ENCODE measurements at places on chromosomes 12 and 14. TPM values are rescaled to one million over a fixed set of nuclear protein-coding genes. Genes with fewer than 3 reads are reported as not detected.

DNA sequence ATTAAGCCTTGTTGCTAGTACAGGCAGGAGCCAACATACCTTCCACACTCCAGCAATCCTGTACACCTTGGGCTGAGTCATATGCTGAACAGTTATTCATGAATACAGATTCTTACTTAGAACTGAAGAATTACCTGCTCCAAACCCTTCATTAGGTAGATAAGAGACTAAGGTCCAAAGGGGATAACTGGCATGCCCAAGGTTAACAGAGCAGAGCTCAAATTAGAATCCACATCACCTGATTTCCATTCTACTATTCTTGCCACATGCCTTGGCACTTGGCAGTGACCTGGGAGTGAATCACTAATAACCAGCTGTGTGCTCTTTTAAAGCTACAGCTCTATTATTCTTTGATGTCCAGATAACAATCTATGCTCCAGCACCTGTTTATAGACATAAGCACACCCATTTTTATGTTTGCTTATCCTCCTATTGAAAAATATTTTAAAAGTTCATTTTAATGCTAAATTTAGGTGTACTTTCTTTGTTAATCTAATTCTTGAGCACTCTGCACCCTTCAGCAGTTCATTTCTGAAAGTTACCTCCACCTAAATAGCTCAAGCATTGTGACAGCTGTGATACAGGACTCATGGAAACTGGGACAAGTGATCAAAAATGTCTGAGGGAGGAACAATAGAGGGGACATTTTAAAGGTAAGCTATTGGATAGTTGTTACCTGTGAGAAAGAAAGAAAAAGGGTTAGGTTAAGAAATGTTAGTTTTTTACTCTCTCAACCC lies 19.4 kb downstream of the LPCAT3 start:
- no peak overlapping the region for H3K4me3 ChIP-seq
- no peak for DNase-seq
- no peak overlapping the region for H3K27ac ChIP-seq
- H3K4me1 ChIP-seq, result peaks cover 18% of the 10 kb centered on the region
- no peaks in the 10 kb centered on the region for H3K27me3 ChIP-seq
- H3K36me3 ChIP-seq, result peaks cover 8% of the 10 kb centered on the region

DNA sequence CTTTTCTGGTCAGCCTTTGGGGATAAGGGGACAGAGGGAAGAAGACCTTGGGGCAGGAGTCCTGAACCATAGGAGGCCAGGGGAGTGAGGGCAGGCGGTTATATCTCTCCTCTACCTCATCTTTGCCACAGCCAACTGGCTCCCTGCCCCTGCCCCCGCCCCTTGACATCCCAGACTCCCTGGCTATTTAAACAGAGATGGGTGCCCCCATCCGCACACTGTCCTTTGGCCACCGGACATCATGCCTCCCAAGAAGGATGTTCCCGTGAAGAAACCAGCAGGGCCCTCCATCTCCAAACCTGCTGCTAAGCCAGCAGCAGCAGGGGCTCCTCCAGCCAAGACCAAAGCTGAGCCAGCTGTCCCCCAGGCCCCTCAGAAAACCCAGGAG lies 1.3 kb downstream of the MYL6B start:
- no peaks in the 10 kb centered on the region for H3K27me3 ChIP-seq
- H3K4me1 ChIP-seq, result peaks cover 38% of the 10 kb centered on the region
- no peak overlapping the region for H3K27ac ChIP-seq
- no peak for DNase-seq

DNA sequence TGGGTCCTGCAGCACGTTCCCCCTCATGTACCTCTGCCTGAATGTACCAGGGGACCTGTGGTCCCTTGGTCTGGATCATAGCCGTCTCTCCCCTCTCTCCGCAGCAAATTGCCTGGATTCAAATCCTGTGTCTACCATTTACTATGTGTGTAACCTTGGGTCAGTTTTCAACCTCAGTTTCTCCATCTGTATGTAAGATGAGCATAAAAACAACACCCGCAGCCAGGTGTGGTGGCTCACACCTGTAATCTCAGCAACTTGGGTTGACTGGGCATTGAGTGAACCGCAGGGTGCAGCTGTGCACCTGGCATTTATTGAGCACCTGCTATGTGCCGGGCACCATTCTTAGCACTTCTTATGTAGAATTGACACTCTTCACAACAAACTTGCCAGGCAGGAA lies 14.1 kb downstream of the CYP46A1 start:
- no peak overlapping the region for H3K4me3 ChIP-seq
- no peaks in the 10 kb centered on the region for H3K36me3 ChIP-seq
- H3K4me1 ChIP-seq, result no peaks in the 10 kb centered on the region
- no peak overlapping the region for H3K27ac ChIP-seq
- DNase-seq, result no peak
- H3K27me3 ChIP-seq, result no peaks in the 10 kb centered on the region

DNA sequence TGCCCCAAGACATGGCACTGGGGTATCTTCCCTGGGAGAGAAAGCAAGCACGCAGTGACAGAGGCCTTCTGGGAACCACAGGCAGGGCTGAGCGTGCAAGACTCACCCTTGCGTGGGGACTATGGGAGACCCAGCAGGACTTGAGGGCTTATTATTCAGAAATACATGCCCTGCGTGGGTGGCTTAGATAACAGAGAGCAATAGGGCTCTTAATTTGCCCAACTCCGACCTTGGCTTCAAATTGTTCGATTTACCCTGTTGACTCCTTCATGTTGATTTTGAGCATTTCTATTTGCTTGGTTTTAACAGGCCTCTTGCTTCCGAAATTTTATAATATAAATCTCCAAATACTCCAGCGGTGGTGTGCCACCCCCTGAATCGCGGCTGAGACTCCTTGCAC lies 5.1 kb upstream of the SERPINA1 start:
- no peak overlapping the region for H3K4me3 ChIP-seq
- H3K27ac ChIP-seq, result no peak overlapping the region
- H3K36me3 ChIP-seq, result no peaks in the 10 kb centered on the region
- peaks cover 15% of the 10 kb centered on the region for H3K4me1 ChIP-seq
- no peak for DNase-seq
- no peaks in the 10 kb centered on the region for H3K27me3 ChIP-seq

DNA sequence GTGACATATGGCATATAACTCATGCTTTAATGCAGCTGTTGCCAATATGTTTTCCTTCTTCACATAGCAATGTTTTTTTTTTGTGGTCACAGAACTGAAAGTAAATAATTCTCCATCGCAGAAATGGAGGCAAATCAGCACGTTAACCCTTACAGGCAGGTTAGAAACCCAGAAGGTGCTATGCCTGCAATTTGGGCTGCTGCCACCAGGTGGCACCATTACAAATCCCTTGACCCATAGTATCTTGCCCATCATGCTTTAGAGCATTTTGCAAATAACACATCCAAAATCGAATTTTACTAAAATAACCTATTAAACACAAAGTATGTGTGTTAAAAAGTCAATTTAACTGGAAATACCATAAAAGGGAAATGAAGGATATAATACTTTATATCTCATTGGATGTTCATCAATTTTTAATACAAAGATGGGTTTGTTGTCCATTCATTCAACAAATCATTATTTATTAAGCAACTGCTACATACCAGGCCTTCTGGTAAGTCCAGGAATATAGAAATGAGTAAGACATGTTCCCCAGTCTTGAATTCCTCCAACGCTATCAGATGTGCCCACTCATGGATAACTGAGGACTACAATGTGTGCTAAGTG lies 340.1 kb downstream of the GLT1D1 start:
- no peaks in the 10 kb centered on the region for H3K4me1 ChIP-seq
- H3K27ac ChIP-seq, result no peak overlapping the region
- no peaks in the 10 kb centered on the region for H3K36me3 ChIP-seq
- DNase-seq, result no peak
- H3K4me3 ChIP-seq, result no peak overlapping the region

NPFF gene
- total RNA-seq, result not detected

- no peaks in the 10 kb centered on the region for H3K27me3 ChIP-seq
- no peaks in the 10 kb centered on the region for H3K36me3 ChIP-seq
- H3K4me3 ChIP-seq, result no peak overlapping the region
- no peak overlapping the region for H3K27ac ChIP-seq
- peaks cover 6% of the 10 kb centered on the region for H3K4me1 ChIP-seq
Measured at GRCh38 chr14:91348845-91349465, 68.7 kb downstream of the CCDC88C start.

DNA sequence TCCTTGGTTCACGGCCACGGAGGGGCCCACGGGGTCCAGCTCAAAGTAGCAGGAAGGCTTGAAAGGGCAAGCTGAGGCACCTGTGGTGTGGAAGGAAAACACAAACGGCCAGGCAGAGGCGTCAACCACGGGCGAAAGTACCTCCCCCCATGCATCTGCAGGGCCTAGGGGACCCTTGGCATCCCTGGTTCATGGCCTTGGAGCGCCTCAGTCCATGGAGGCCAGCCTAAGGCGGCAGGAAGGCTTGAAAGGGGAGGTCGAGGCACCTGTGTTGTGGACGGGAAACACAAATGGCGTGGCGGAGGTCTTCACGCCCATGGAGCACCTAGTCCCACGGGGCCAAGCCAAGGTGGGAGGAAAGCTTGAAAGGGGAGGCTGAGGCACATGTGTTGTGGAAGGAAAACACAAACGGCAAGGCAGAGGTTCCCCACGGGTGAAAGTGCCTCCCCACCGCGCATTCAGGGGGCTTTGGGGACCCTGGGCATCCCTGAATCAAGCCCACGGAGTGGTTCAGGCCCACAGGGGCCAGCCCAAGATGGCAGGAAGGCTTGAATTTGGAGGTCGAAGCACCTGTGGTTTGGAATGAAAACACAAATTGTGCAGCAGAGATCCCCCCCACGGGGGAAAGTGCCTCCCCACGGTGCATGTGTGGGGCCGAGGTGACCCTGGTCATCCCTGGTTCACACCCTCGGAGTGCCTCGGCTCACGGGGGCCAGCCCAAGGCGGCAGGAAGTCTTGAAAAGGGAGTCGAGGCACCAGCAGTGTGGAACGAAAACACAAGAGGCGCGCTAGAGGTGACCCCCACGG lies 380.8 kb downstream of the ALG10 start:
- H3K36me3 ChIP-seq, result no peaks in the 10 kb centered on the region
- no peaks in the 10 kb centered on the region for H3K4me1 ChIP-seq
- no peak overlapping the region for H3K27ac ChIP-seq
- no peak overlapping the region for H3K4me3 ChIP-seq

GRCh38 chr12:51867371-51867770 lies 18.9 kb upstream of the FIGNL2 start:
- no peak overlapping the region for H3K27ac ChIP-seq
- peaks cover 29% of the 10 kb centered on the region for H3K27me3 ChIP-seq
- H3K4me1 ChIP-seq, result peaks cover 27% of the 10 kb centered on the region
- no peak overlapping the region for H3K4me3 ChIP-seq

SLC22A17 gene
- 18.8 TPM for total RNA-seq

SUSD6 gene
- 60.0 TPM for total RNA-seq

POTEG gene
- not detected for total RNA-seq
